ENCODE measurements at places on chromosomes 13 and 19.

- no peak for DNase-seq
These were observed 5.3 kb downstream of the SHD start for GRCh38 chr19:4284176-4284958.

DNA sequence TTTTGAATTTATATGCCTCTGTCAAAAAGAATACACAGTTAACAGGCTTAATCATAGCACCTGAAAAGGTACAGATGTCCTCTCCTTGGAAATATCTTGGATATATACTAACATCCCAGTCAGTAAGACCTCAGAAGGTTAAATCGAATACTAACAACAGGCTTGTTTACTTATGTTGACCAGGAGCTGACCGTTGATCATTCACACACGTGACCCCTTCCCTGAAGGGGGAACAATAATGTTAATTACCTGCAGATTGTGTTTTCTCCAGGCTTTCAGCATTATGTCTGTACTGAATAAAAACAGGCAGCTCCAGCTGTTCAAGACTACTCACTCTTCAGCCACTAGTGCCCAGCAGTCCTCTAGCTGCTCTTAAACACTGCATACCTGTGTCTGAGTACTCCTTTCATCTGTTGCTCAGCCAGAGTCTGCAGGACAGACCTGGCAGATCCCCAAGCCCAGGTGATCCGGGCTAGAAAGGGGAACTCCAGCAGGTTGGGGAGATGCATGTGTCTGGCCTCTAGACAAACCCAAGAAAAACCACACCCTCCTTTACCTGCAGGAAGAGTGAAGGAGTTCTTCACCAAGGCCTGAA is 163.9 kb downstream of the RNF17 start:
- no peak for DNase-seq

DNA sequence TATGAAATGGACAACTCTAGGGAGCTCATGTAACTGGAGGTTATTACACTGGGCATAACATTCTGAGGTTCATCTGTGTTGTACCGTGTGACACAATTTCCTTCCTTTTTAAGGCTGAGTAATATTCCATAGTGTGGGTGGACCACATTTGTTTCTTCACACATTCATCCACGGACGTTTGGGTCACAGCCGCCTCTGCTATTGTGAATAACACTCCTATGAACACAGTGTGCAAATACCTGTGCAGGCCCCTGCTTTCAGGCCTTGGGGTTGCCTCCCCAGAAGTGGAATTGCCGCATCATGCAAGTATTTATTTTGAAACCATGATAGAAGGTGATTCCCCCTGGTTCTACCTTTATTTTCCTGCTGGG is 63.4 kb upstream of the MCF2L start:
- DNase-seq, result no peak

- no peak for DNase-seq
These were observed 259.9 kb upstream of the STARD13 start for GRCh38 chr13:33545492-33545891.

- DNase-seq, result no peak
These were observed 6.3 kb downstream of the SLC7A10 start for GRCh38 chr19:33219261-33219815.

GRCh38 chr13:21074546-21074945 is 13.2 kb upstream of the LATS2 start:
- DNase-seq, result no peak

DNA sequence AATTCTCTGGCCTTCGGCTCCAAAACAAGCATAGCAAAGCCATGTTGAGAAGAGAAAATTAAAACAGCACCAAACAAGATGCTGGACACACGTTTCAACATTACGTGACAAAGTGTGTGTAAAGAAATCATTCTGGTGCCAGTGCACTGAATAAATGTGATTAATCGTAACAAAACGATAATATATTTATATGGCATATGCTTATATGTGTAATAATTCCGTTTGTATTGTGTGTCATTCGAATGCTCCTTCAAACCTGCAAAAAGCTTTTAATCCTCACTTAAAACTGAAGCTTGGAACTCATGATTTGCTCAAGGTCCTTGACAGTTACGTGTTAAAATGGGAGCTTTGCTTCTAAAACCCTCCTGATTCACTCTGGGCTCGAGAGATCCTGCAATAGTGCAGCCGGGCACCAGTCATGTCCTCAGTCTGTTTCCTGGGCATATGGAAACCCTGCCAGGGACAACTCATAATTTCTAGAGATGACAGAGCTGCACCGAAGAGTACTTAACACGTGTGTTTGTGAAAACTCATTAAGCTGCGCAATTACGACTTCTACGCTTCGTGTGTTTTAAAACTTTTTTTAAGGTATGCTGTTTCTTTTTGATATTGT is 731 bp upstream of the AKAP8L start:
- DNase-seq, result no peak
